Lower lobe of right lung (tissue), 2 donors: ENCODE measurements at places on chromosomes 6 and 20. TPM values are rescaled to one million over a fixed set of nuclear protein-coding genes. Genes with fewer than 3 reads are reported as not detected.

GRCh38 chr6:35176301-35177024 lies 35.3 kb upstream of the TCP11 start:
- no peak for DNase-seq

DNA sequence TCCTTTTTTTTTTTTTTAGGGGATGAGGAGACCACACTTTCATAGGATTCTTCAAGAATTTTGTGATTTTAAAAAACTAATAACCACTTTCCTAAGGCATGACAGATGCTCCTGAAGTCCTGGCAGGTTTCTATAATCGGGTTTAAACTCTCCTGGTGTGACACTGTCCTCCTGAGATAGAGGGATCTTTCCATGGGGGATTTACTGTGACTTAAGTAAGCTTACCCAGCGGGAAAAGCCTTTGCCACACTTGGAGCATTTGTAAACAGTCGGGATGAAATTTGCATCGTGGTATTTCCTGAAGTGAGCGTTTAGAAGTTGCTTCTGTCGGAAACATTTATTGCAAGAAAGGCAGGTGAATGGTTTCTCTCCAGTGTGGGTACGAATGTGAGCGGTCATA lies 16.6 kb downstream of the CTCFL start:
- no peak for DNase-seq

Gene MRPS26
- 31.0 TPM for total RNA-seq

GRCh38 chr20:17681726-17682102 lies 328 bp downstream of the RRBP1 start:
- DNase-seq, result no peak

DNA sequence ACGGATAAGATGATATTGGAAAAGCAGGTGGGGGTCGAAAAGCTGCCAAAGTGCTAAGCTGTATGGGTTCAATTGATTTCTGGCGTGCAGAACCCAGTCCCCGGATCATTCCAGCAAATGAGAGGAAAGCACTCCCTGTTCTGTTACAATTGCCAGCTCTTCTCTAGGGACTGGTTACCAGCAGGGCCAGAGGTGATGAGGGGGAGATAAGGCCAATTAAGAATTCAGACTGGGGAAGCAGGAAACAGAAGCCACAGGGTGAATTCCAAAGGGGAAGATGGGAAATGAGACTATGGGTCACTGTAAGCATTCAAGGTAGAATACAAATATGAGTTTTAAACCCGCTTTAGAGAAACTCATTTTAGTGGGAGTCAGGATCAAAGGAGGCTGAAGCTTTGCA lies 349.4 kb upstream of the MAP3K7 start:
- DNase-seq, result no peak

DNA sequence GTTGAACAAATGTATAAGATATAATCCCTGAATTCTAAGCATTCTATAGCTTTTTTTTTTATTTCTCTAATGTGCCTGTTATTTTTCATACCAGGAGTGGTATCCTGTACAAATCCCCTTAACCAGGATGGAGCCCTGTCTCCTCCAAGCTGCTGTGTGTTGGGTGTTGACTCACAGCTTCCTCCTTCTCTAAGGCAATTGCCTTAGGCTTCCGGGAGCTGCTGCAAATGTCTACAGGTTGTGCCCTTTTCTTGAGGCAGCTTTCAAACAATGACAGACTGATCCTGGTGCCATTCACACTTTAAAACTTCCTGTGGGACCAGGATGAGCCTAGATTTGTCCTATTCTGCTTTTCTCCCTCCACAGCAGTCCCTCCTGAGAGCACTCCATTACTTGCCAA lies 173.2 kb downstream of the BTBD3 start:
- no peak for DNase-seq

- DNase-seq, result no peak
Measured at GRCh38 chr6:148316308-148316707, 26.3 kb upstream of the SASH1 start.

GRCh38 chr6:4358414-4359107 lies 223.2 kb upstream of the ECI2 start:
- peak; percentile 66 for DNase-seq

- no peak for DNase-seq
Measured at GRCh38 chr6:52553719-52554118, 23.1 kb downstream of the TRAM2 start.

DNA sequence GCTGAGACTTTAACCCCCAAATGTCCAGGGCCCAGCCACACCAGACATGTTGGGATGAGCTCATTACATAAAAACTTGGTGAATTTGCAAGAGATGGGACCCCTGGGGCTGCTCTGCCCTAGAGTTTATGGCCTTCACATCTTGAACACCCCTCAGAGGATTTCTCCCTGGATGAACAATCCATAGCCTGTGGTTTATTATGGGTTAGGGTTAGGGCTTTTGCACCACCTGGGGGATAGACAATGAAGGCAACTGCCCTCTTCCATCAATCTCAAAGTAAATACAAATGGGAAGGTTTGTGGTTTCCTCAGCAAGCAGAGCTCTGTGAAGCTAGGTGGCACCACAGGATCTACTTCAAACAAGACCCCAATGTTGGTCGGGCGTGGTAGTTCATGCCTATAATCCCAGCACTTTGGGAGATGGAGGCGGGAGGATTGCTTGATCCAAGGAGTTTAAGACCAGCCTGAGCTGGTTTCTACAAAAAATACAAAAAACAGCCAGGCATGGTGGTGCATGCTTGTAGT lies 17.4 kb downstream of the SPINT3 start:
- no peak for DNase-seq

- no peak for DNase-seq
Measured at GRCh38 chr6:106629859-106630163, 433 bp downstream of the QRSL1 start.

GRCh38 chr20:63031251-63032014 lies 24.7 kb upstream of the BHLHE23 start:
- peak; percentile 29 for DNase-seq

GRCh38 chr20:62977613-62978560 lies 25.4 kb downstream of the SLC17A9 start:
- no peak for DNase-seq

Gene TMEM244
- not detected for total RNA-seq

GRCh38 chr6:22631091-22631490 lies 61.7 kb downstream of the HDGFL1 start:
- no peak for DNase-seq

DNA sequence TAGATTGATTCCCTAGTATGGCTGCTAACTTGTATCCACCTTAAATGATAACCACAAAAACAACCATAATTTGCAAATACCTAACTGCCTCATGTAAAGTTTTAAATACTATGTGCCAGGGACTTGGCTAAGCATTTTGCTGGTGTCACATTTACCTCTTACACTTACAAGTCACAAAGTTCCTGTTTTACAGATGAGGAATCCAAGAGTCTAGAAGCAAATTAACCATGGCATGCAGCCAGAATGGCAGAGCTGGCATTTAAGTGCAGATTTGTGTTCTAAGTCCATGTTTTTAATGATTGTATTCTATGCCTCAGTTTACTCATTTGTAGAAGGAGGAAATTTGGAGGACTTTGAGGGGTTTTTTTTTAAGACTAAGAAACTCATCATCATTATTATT lies 696.7 kb downstream of the PTPRT start:
- no peak for DNase-seq

- no peak for DNase-seq
Measured at GRCh38 chr20:24007073-24007595, 18.6 kb upstream of the GGTLC1 start.

GRCh38 chr20:51042064-51042463 lies 19.2 kb upstream of the KCNG1 start:
- DNase-seq, result no peak

DNA sequence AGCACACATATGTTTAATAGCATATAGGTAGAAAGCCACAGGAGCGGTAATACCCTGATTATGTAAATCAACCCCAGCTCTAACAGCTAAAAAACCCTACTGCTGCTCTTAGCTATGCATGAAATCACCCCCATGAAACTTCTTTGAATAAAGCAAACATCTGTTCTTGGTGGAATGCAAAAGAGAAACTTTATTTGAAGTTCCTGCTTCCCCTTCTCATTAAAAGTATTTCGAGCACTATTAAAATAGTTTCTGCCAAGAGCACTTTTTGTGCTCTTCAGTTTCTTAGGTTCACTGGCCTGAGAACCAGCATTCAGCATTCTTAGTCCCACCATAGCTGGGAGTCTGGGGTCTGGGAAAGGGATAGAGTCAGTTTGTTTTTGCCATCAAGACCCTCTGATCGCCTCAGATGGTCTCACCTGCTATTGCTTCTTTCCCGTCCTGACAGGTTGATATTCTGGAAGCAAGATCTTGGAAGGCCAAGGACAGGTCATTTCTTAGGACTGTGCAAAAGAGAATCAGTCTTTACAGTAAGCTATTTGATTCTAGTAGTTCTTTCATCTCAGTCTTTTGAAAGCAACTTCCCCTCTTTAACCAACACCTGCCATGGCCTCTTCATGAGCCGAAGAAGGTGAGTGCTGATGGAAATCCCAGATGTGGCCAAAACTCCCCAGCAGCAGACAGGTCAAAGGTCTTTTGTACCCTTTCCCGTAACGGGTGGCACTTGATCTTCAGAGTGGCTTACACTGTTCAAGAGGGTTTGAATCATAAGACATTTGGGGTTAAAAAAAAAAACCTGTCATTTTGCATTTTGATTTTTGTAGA lies 76.5 kb upstream of the TMEM170B start:
- no peak for DNase-seq

GRCh38 chr20:8073024-8073832 lies 53.7 kb upstream of the TMX4 start:
- no peak for DNase-seq

DNA sequence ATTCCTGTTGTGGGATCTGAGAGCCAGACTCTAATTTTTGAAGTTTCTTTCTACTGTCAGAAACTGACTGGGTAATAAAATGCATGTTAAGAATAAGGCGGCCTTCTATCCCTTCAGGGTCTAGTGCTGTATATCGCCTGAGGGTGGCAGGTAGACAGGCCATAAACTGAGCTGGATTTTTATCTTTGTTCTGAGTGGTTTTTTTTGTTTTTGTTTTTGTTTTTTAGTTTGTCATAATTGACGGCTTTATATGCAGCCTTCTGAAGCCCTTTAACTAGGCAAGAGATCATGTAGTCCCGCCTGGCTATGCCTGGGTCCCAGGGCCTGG lies 747.7 kb upstream of the ADGRB3 start:
- no peak for DNase-seq

DNA sequence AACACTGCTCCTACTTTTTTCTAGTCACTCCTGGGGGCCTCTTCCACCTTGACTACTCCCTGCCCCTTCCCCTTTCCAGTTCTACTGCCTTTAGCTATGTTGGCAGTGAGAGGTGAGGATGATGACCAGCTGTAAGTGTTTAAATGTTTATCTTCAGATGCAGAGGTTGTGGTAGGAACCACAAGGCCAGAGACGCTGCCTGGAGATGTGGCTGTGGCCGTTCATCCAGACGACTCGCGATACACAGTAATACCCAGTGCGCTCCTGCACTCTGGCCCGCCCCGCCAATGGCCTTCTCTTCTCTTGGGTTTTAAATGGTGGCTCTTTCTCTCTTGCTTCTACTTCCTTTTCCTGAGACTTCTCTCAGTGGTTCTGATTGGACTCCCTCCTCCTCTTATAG lies 4.6 kb downstream of the VARS2 start:
- DNase-seq, result no peak

DNA sequence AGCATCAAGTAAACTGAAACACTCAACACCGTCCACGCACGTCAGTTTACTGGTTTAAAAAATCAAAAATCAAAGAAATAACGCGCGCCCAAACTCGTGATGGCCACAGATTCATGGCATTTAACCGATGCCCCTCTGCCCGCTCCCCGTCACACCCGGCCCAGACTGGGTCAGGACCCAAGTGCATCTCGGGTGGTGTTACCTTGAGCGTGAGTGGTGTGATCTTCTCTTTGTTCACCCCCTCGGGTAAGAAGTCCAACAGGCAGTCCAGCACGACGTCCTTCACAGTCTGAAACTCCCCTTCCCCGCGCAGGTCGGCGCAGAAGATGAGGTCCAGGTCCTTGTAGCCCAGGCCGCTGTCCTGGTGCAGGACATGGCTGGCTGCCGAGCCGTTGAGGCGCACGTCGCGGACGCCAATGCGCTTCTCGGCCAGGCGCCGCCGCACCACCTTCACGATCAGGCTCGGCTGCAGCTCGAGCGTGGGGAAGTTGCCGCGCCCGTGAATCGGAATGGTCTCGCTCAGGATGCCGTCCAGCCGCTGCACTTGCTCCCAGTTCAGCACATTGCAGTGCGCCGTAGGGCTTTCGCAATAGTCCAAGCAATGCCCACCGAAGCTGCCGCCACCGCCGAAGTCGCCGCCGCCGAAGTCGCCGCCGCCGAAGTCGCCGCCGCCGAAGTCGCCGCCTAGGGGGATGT lies 945 bp downstream of the TENT5A start:
- DNase-seq, result peak; percentile 86

GRCh38 chr6:137731600-137731959 lies 135.5 kb upstream of the TNFAIP3 start:
- DNase-seq, result no peak

DNA sequence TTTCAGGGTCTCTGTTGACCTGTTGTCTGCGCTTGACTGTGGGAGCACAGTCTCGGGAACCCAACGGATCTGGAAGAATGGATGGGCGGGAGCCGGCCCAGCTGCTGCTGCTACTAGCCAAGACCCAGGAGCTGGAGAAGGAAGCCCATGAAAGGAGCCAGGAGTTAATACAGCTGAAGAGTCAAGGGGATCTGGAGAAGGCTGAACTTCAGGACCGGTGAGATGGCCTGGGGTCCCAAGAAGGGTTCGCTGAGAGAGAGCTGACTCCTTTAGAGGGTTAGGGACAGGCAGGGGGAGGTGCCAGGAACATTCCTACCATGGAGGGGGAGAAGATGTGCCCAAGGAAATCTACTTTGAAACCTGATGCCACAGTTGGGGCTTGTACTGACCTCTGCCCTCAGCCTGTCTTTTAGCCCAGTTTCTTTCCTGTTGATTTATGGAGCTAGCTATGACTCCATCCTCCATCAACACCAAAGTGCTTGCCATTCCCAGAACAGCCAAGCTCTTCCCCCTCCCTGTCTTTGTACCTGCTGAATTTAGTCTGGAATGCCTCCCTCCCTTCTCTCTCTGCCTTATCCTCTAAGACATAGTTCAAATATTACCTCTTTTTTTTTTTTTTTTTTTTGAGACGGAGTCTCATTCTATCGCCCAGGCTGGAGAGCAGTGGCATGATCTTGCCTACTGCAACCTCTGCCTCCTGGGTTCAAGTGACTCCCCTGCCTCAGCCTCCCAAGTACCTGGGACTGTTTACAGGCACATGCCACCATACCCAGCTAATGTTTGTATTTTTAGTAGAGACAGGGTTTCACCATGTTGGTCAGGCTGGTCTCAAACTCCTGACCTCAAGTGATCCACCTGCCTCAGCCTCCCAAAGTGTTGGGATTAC lies 12.2 kb downstream of the CEP250 start:
- DNase-seq, result no peak

Gene OPRM1
- not detected for total RNA-seq

- DNase-seq, result no peak
Measured at GRCh38 chr6:10316373-10316721, 98.5 kb downstream of the TFAP2A start.

Gene PHIP
- 35.6 TPM for total RNA-seq

Gene RBPJL
- not detected for total RNA-seq

- peak; percentile 65 for DNase-seq
Measured at GRCh38 chr6:106728296-106728870, 99.0 kb downstream of the QRSL1 start.

Gene CDH4
- 0.06 TPM for total RNA-seq

GRCh38 chr6:50847890-50848594 lies 29.4 kb downstream of the TFAP2B start:
- DNase-seq, result no peak

- DNase-seq, result no peak
Measured at GRCh38 chr20:59788811-59789397, 144.5 kb downstream of the SYCP2 start.
